ENCODE measurements at places on chromosomes 16 and 17.

GRCh38 chr17:75846692-75847613 lies 2.7 kb upstream of the UNC13D start:
- DNase-seq = no peak

GRCh38 chr17:81843713-81844326 lies 9.0 kb upstream of the PPP1R27 start:
- no peak for DNase-seq

DNA sequence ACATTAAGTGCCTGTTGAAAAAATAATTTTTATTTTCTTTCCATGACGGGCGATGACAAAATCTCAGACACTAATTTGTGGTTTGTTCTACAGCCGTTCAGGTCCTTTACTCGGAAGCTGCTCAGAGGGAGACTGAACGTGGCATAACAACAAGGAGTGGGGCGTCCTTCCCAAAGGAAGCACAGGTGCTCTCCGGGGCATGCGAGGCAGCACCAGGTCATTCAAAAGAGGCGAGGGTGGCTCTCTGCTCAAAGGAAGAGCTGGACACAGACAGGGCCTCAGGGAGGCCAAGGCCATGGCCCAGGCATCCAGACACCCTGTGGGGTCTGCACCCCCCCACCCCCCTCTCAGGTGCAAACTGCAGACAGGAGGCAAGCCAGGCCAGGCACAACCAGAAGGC lies 16.2 kb downstream of the UNKL start:
- DNase-seq = no peak

GRCh38 chr16:46852130-46852529 lies 21.1 kb upstream of the C16orf87 start:
- no peak for DNase-seq

DNA sequence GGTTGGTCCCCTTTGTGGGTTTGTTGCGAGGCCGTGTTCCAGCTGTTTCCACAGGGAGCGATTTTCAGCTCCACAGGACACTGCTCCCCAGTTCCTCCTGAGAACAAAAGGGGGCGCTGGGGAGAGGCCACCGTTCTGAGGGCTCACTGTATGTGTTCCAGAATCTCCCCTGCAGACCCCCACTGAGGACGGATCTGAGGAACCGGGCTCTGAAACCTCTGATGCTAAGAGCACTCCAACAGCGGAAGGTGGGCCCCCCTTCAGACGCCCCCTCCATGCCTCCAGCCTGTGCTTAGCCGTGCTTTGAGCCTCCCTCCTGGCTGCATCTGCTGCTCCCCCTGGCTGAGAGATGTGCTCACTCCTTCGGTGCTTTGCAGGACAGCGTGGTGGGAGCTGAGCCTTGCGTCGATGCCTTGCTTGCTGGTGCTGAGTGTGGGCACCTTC lies 27.3 kb upstream of the STH start:
- no peak for DNase-seq

GRCh38 chr16:70746040-70746707 lies 54.8 kb downstream of the VAC14 start:
- no peak for DNase-seq
